ENCODE measurements at places on chromosomes 5 and 9.

DNA sequence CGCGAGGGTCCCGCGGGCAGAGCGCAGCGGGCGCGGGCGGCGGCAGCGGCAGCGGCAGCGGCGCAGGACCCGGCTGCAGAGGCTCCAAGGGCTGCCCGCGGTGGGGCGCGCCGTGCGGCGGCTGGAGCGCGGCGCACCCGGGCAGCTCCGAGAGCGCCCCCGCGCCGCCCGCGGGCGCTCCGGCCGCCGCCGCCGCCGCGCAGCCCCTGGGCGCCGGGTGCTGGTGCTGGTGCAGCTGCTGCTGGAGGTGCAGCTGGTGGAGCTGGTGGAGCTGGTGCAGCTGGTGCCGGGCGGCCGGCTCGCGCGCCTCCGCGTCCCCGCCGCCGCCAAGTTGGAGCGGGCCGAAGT is 644 bp downstream of the IER5L start:
- DNase-seq: no peak

- no peak for DNase-seq
These were observed 380.8 kb upstream of the CD180 start for GRCh38 chr5:67577424-67577823.

- no peak for DNase-seq
These were observed 239.3 kb upstream of the PRDM9 start for GRCh38 chr5:23268136-23268535.

- DNase-seq: no peak
These were observed 876 bp downstream of the EGFLAM start for GRCh38 chr5:38259062-38259808.

- DNase-seq: no peak
These were observed 26.3 kb upstream of the RNF38 start for GRCh38 chr9:36426348-36426747.

DNA sequence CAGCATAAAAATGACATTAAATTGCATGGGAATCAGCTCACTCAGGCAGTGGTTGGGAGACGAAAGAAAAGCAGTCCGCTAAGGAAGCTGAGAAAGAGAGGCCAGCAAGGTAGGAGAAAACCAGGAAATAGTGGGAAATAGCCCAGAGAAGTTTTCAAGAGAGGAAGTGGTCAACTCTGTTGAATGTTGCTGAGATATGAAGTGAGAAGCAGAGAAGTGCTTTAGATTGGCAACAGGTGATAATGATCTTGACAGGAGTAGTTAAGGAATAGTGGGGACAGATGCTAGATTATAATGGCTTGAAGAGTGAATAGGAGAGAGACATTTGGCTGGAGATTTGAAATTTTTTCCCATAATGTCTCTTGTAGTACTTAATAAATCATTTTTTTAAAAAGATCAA is 30.8 kb downstream of the CNTRL start:
- DNase-seq: no peak

DNA sequence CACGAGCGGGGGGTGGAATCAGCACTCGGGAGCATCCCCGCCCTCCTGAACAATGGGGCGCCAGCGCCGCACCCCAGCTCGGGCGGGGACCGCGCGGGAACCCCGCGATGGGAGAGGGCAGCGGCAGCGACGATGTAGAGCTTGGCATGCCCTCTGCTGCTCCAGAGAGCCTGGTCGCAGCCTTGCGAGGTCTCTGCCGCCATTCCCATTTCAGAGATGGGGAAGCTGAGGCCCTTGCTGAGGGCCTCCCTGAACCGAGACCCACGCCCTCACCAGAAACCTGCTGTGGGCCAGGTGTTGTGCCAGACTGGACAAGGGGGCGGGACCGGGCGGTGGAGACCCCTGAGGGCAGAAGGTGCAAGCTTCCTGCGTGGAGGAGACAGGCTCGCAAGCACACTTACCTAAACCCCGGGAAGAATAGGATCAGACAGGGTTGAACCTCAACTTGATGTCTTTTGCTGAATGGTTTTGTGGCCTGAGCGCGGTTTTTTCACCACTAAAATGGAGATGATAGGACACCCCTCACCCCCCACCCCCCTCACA is 647 bp upstream of the MEGF9 start:
- DNase-seq: no peak

- DNase-seq: no peak
These were observed 74.0 kb upstream of the RXRA start for GRCh38 chr9:134252084-134252830.

- DNase-seq: no peak
These were observed 166.2 kb downstream of the NFIB start for GRCh38 chr9:14147738-14148137.

DNA sequence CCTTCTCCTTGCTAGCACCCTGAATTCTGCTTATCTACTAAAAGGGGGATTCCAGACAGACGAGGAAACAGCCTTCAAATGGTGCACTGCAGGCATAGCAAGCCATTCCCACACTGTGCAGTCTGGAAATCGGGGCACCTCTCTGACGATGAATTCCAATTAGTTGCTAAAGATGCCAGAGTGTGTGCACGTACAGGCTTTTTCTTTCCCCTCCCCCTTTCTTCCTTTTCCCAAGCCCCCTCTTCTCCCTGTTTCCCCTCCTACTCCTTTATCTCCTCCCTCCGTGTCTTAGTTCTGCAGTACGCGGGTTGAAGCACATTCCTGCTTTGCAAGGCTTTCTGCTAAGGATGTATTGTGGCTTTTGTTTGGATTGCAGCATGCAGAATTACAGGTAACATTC is at the start of gene GPR21:
GPR21 (plus strand) TSS at position 316 of the 400 bp plus-strand sequence. CDS start 900 bp downstream, outside the sequence.
- DNase-seq: no peak

- no peak for DNase-seq
These were observed at the start of gene PHF24 for GRCh38 chr9:34957492-34958410. PHF24 (plus strand) TSS chr9:34958285; CDS start chr9:34971299, 13,014 bp downstream.

DNA sequence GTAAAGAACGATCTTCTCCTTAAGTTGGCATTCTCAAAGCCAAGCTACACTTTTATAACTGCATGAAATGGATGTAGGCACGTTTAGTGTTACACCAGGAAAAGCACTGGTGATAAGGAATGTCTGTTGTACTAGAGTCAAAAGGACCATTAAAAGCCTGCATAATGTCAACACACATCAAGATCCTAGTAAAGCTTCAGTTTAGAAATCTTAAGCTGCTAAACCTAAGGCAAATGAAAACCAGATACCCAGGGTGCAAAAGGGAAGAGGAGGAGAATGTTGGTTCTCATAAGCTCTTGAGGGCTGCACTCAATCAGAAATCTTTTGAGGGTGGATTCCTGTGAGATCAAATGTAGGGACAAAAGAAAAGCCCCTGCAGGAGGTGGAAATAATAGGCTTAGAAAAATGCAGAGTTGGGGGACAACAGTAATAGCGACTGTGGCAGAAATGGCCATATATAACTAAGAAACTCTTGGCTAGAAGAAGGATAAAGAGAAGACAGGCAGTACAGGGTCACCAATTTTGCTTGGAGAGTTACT is 148.2 kb downstream of the FBXL17 start:
- no peak for DNase-seq

- DNase-seq: no peak
These were observed 93.7 kb downstream of the ENC1 start for GRCh38 chr5:74546796-74547195.

GRCh38 chr9:5364294-5365024 is 24.8 kb upstream of the RLN1 start:
- no peak for DNase-seq

- no peak for DNase-seq
These were observed 38.1 kb upstream of the TUSC1 start for GRCh38 chr9:25716220-25716872.

DNA sequence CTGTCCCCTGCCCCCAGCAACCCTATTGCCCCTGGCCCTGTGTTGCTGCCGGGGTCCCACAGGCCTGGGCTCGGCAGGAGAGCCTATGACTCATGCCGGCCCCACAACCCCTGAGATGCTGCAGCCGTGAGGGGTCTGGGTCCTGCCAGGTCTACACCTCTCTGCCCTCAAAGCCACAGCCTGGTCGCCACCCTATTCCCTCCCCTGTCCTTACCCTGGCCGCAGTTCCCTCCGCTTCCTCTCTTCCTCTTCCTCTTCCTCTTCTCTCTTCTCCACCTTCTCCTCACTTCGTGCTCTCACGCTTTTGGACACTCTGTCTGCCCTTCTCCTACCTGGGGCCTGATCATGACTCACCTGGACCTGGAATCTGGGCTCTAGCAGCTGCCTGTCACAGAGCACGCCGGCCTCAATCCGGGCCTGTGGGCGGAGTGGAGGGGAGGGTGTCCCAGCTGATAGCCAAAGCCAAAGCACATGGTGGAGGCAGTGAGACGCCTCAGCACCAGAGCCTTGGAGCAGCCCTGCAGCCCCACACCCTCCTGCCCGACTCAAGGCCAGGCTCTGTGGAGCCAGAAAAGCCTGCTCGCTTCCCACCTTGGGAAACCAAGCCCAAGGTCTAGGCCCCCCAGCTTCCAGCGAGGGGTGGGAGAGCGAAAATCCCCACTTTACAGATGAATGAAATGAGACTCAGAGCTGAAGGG is 26.8 kb upstream of the CSF1R start:
- DNase-seq: no peak

DNA sequence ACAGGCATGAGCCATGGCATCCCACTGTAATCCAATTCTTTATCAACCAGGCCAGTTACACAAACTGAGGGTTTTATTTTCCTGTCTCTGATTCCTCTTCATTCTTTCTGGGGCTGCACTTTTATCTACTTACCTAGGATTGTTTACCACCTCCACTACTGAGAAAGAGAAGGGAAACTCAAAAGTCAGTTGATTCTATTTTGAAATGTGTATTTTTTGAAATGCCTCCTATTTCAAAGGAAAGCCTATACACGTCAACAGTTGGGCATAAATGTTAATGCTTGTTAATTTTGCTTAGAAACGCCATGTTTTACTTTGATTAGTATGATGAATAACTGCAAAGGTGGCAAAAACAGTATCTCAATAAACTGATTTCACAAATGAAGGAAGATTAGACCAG is 92.5 kb downstream of the MLLT3 start:
- no peak for DNase-seq

DNA sequence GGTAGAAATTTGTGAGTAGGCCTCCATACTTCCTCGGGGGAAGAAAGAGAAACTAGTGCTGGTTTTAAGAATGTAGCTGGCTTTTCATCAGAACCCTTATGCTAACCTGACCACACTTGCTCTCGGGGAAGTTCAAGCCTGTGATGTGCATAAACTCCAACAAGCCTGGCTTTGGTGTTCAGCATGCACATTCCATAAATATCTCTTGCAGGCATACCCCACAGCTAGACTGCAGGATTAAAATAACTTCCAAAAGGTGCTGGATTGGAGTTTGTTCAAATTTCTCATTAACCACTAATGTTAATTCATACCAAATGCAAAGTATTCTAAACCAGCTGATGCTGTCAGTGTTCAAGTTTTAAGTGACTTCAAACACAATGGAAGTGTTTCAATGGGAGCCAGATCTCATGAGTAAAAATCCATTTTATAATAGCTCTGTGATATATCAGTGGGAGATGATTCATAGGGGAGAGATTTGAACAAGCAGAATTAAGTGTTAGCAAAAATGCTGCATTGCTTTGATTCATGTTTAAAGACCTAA is 79.4 kb downstream of the NPR3 start:
- DNase-seq: no peak

DNA sequence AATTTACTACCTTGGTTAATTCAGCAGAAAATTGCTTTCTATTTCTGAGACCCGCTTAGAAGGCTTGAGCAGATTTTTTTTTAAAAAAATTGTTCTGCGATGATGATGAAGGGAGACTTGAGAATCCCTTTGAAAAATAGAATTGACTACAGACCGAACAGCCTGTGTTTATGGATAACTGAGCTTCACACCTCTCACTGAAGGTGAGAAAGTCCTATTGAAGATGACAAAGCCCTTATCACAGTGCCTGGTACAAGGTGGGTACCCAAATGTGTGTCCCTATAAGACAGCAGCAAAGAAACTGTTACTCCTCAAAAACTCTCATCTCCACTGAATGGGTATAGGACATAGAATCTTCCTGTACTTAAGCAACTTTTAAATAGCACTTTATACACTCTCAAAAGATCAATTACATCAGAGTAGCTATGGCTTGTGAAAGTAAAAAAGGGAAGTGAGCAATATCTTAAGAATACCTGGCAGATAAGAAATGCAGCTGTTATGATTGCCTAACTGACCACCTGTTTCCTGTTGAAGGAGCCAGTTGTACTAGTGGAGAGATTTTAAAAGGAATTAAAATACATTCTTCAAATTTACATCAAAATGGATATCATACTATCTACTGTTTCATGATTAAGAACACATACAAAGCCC is 419.7 kb downstream of the CHSY3 start:
- DNase-seq: no peak

DNA sequence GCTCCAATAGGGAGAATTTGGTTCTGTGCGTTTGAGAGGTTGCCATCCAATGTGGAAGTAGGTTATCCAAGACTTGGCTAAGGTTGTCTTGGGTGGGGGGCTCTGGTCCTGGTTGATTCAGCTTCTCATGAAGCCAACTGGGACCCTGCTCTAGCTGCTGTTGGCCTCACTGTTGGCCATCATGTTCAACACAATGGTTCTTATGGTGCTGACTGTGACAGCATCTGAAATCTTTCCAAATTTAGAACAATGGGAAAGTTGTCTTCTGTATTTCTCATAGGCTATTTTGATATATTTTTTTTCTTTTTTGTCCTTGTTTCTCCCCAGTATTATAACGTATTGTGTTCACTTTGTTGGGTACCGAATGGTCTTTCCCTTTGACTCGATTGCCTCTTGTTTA is 71.9 kb downstream of the GDNF start:
- no peak for DNase-seq

DNA sequence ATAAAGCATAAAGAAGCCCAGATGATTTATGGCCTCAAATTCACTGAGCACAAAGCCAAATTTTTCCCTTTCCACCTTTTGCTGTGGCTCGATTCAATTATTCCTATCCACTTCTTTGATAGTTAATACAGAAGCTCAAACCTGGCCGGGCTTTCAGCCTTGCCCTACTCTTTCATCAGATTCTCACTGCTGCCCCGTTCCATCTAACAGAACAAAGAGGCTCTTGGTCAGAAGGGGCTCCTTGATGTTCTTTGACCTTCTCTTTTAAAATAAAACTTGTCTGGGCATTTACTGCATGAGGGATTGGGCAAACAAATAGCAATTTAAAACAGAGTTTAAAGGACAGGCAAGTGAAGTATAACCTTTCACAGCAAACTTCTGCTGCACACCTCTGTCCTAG is 9.8 kb downstream of the GRXCR2 start:
- DNase-seq: no peak

GRCh38 chr9:28538132-28538531 is 964.9 kb upstream of the C9orf72 start:
- no peak for DNase-seq

GRCh38 chr5:151480384-151481293 is 33.2 kb downstream of the SLC36A1 start:
- DNase-seq: no peak

DNA sequence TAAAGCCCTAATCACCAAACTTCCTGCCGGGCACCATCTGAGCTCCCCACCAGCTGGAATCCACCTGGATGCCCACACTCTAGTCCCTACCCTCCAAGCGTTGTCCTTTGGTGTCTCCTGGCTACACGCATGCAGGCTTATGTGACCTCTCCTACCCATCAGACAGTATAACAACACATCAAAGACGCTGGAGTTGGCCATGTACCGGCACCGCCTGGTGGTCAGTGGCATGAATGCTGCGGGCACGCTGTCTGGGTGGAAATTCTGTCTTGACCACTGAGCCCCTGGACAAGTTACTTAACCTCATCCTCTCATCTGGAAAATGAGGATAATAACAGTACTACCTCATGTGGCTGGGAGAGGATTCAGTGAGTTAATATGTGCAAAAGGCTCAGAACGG is 23.4 kb upstream of the CORO2A start:
- DNase-seq: no peak

- no peak for DNase-seq
These were observed 62.0 kb downstream of the RNF130 start for GRCh38 chr5:180009581-180009980.
